ENCODE measurements at places on chromosomes 6 and 20.

DNA sequence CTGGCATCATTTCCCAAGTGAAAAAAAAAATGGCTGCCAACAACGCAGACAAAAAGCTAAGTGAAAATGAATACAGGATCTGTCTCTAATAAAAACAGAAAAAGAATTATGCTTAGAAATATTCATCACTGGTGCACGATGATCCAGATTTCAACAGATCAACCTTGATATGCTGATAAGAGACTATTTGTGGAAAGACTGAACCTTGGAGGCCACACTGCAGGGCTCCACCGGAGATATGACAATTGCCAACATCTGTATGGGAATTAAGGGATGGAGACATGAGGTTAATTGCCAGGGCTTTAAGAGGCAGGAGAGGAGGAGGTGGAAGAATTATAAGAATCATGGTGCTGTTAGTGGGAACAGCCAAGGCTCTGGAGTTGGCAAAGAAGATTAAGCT is 48.3 kb downstream of the PFDN4 start:
- no peak for DNase-seq

GRCh38 chr6:83976871-83977270 is 56.7 kb upstream of the MRAP2 start:
- DNase-seq: no peak

DNA sequence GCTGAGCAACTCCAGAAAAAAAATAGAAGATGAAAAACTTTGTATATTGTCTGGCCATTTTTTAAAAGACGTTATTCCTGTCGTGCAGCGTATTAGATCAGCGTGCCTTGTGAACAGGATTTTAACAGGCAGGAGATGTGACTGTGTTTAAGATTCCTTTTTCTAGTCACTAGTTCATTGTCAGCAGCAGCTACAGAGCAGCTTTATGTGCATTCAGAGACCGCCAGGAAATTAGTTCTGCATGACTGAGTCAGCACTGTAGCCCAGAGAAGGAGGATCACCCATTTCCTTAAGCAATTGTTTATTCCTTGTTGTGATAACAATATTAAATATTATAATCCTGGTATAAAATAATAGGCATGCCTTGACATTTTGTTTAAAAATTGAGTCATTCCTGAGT is 75.4 kb upstream of the ADGRB3 start:
- no peak for DNase-seq

DNA sequence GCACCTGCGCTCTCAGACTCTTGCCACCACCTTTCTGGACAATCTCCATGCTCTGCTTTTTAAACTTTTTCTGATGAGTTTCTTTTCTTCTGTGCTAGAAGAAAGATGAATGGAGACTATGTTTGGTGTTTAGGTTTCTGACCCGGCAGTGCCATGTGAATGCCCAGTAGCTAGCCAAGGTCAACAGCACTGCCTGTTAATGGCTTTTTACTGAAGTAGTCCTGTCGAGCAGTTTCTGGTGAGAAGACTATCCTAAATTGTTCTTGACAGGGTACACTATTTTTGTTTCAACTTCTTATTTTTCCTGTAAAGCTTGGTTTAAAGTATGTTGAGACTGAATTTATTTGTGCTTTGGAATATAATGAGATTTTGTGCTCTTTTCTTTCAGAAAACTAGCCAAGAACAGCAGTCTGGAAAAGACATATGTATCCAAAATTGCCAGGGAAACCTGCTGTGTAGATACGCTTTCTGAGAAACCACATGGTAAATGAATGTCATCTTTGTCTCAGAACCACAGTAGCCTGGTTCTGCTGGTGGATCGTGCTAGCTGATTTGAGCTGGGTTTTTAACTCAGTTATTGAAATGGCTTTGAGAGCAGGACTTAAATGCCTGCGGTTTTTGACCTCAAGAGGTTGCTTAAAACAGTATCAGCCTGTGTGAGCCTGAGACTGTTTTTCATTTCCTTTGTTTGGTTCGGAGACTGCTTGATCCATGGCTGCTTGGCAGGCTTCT is 48.1 kb downstream of the KCNS1 start:
- DNase-seq: peak; percentile 14

DNA sequence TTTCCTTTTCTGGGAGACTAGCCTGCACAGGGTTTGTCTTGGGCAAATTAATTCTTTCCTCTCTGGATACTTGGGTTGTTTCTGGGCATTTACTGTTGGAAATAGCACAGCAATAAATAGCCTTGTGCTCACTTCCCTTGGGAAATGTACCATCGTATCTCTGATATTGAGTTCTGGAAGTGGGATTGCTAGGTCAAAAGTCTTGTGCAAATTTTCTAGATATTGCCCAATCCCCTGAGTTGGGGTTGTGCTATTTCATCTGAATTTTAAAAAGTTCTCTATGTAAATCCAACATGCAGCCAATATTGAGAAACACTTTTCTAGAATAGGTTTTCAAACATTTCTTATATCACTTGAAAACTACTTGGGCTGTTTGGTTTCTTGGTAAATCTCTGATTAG is 64.0 kb upstream of the ELOVL5 start:
- DNase-seq: no peak

DNA sequence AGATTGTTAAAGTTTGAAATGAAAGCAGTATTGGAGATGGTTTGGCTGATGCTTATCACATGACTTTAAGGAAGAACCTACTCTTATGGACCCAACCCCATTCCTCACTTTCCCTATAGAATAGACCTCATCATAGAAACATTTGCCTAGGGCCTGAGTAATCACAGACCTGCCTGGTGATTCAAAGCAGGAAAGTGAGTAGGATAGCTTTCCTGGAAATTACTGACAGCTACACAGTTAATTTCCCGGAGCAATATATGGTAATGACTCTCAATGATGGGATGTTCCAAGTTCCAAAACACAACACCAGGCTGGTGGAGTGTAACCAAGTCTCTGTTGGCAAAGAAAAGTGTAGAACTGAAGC is 233.8 kb downstream of the SIM1 start:
- no peak for DNase-seq

- DNase-seq: no peak
Measured at GRCh38 chr6:118652051-118652615, 742 bp upstream of the CEP85L start.

GRCh38 chr6:106608080-106608668 is 21.1 kb downstream of the RTN4IP1 start:
- peak; percentile 18 for DNase-seq

- no peak for DNase-seq
Measured at GRCh38 chr20:21684671-21685070, 20.8 kb upstream of the PAX1 start.

DNA sequence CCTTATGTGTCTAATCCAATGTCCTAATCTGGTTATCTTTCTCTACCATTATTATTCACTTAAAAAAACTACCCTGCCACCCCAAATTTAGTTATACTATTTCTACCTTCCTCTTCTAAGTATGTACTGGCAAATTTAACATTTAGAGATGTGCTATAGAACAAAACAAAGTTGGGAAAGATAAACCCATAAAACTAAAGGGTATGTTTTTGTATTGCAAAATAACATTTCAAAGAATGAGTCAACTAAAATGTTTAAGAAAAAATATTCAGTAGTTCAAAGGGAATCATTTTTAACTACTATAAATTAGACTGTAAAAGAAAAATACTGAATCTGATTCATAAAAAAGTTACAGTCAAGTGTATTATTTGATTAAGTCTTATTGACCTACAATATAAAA is 103.0 kb downstream of the LMBRD1 start:
- no peak for DNase-seq

DNA sequence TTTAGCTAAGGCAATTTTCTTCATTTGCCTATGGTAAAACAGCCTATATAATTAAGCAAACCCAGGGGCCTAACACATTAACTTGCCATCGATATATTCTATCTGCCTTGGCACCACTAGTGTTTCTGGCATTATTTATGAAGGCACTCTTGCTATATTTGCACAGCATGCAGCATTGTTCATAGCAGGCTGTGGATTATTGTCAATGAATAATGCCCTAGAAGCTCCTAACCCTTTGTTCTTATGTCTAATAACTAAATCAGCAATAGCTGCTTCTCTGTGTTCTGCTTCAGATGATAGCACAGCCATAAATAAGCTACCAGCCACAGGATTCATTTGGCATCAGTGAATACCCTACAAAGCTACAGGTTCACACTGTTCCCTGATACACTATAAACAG is 254.8 kb upstream of the STXBP5 start:
- DNase-seq: no peak

DNA sequence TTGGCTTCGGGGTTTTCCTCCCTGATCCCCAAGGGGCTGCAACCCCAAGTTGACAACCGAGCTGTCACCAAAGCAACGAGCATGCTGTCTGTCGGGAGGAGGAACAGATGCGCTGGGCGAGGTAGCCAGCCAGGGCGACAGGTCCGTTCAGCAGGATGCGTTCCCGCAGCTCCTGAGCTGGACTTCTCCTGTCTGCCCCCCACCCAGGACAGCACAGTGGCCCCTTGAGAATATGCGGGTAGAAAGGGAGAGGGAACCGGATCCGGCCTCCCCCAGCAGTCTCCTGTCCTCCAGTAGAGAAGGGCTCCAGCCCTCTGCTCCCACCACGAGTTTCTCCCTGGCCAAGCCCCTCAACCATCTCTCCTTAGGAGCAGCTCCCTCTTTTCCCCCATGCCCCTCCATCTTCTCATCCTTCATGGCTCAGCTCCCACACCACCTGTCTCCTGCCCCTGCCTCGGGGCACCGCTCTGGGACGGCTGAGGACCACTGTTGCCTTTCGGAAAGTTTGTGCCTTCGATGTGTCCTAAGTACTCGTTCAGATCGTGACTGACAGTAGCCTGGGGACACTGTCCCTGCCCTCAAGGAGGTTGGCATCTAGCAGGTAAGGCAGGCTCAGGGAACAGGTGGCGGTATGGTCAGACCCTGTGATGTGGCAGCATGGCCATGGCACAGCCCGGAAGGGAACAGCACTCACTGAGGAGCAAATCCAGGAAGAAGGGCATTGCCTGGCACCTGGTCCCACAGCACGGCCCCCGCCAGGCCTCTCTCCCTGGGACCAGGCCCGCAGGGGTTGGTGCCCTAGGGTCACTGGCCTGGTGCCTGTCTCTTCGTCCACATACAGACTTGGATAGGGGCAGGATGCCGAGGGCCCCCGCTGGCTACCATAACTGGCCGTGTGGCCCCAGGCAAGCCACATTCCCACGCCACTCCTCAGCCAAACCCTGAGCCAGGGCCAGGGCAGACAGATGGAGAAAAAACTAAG is 96.3 kb downstream of the ASXL1 start:
- peak; percentile 19 for DNase-seq

- DNase-seq: peak; percentile 6
Measured at GRCh38 chr6:105892577-105893262, 193.4 kb upstream of the PRDM1 start.
